ENCODE measurements at places on chromosomes 11 and 22.

- DNase-seq = no peak
Observed at GRCh38 chr11:41879214-41879613, 419.8 kb upstream of the LRRC4C start.

DNA sequence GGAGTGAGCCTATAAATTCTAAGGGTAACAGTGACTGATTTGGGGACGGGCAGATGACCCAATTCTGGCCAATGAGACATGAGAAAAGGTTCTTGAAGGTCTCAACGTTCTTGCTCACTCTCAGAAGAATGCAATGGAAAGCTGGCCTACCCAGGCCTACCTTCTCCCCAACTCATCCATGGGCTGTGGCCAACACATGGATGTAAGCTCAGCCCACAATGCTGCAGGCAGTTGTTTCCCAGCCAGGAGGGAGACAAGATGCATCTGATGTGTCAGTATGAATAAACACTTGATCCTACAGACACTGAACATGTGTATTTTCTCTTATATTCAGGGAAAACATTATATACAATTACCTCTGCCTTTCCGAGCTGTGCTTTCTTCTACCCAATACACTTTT lies 24.4 kb downstream of the PI4KA start:
- DNase-seq = no peak

DNA sequence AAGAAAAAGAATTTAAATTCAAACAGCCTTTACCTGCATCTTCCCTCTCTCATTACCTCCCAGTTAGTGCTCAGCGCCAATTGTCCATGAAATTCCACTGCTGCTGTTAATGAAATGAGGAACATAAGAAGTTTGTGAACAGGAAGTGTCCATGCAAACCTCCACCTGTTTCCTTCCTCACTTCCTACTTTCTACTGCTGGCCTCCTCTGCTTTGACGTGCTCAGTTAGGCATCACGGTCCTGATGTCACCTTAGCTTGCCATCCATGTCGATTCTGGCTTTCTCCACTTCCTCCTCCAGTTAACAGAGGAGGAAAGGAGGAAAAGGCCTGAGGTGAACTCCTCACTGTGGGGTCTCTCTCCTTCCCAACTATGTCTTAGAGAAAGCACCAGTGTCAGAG lies 26.9 kb upstream of the HTR3A start:
- no peak for DNase-seq

GRCh38 chr22:28710107-28710506 lies 30.5 kb upstream of the TTC28 start:
- no peak for DNase-seq

- DNase-seq = no peak
Observed at GRCh38 chr11:96091476-96091875, 167.6 kb upstream of the MTMR2 start.

- DNase-seq = no peak
Observed at GRCh38 chr11:108501396-108501795, 3.2 kb upstream of the POGLUT3 start.

GRCh38 chr11:30587269-30587812 lies 1.2 kb upstream of the MPPED2 start:
- DNase-seq = no peak

DNA sequence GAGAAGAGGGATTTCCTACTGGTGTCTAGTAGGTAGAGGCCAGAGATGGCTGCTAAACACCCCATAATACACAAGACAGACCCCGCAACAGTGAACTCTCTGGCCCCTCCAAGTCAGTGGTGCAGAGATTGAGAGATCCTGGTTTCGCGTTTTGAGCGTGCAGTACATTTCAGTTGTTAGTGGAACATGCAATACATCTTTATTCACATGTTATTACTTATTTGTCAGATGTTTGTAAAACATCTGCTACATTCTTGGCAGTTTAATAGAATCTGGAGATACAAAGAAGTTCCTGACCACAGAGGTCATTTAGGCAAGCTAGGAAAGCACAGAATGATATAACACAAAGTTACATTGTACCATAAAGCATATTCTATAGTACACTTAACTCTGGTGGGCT lies 41.5 kb downstream of the ST3GAL4 start:
- DNase-seq = no peak

DNA sequence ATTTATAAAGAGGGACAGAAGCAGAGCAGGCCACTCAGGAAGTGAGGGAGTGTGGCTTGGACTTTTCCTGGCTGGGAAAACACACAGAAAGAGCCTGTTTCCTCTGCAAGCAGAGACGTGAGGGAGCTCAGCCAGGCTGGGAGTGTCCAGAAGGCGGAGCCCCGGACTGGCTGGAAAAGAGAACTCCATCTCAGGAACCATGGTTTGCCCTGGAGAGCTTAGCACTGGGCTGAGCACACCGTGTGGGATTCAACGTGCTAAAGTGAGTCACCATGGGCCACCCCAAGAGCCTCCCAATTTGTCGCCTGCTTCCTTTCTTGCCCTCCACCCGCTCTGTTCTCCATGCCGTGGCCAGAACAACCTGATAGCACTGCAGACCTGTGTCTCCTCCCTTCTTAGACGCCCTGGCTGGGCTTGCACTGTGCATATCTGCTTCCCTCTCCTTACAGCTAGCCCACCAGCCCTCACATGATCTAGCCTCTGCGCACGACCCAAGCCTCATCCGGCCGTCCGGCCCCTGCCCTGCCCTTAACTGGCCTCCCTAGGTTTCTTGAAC lies 51.8 kb downstream of the GALNT18 start:
- no peak for DNase-seq

- DNase-seq = no peak
Observed at GRCh38 chr22:42061041-42061440, 9.6 kb downstream of the NAGA start.

DNA sequence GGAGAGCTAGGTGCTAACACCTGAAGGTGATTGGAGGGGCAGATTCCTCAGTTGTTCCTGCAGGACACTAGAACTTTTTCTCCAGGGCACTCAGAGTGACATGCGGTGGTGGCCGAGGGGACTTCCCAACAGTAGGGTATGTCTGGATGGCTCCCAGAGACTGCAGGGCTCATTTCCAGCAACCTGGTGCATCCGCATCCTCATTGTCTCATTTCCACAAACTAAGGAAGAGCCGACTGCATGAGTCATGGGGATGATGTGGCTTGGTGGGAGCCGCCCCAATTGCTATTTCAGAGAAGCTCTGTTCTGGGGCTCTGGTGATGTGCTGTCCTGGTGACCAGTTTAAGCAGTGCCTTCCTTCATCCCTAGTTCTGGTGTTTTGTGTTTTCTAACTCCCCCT lies 2.8 kb upstream of the ROBO4 start:
- DNase-seq = no peak

Measured in GM12891 (cell line).